ENCODE measurements at places on chromosomes 7 and 10. TPM values are rescaled to one million over a fixed set of nuclear protein-coding genes. Genes with fewer than 3 reads are reported as not detected.

Gene NODAL
- total RNA-seq, result not detected

Gene ZNF518A
- total RNA-seq, result 13.1 TPM

Gene SPAG6
- not detected for total RNA-seq

Gene SSC4D
- total RNA-seq, result 0.32 TPM

Gene GBX1
- total RNA-seq, result not detected

Gene SPDYE5
- total RNA-seq, result 0.12 TPM

Gene RASA4B
- 1.7 TPM for total RNA-seq

Gene LFNG
- total RNA-seq, result 20.3 TPM
